Fibroblast of upper back skin (primary cell): ENCODE measurements at places on chromosomes 12 and 14.

- DNase-seq: peak; percentile 14
Observed at GRCh38 chr14:67335781-67336180, 23.8 kb downstream of the ATP6V1D start.

DNA sequence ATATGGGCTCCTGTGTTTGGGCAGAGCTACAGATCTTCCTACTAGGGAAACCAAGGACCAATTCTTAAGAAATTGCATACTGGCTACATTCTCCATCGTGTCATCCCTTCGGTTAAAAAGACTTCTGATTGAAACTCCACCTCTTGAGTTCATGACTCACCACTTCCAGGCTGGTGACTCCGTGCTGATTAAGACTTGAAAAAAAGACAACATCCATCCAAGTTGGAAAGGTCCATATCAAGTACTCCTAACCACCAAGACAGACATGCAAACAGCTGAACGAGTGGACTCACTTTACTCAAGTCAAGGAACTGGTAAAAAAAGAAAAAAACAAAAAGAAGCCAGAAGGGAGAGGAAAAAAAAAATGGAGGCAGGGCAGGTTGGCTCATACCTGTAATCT is 63.4 kb downstream of the APOBEC1 start:
- peak; percentile 36 for DNase-seq

DNA sequence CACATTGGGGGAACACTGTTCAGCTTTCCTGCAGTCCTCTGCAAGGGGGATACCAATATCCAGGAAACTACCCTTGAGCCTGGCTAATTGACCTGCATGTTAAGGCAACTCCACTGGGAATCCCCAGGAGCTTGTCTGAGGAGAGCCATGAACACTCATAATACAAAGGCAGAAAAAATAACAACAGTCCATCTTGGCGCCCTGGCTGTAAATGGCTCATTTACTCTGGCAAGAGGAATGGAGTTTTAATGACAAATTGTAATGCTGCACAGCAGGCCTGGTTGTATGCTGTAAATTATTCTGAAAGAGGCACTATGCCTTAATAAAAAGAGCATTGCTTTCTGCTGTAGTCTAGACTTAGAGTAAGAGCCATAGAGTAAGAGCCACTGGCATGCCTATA is 58.3 kb downstream of the SLC8A3 start:
- DNase-seq: no peak

GRCh38 chr12:65858831-65859230 is 34.5 kb downstream of the HMGA2 start:
- peak; percentile 46 for DNase-seq

DNA sequence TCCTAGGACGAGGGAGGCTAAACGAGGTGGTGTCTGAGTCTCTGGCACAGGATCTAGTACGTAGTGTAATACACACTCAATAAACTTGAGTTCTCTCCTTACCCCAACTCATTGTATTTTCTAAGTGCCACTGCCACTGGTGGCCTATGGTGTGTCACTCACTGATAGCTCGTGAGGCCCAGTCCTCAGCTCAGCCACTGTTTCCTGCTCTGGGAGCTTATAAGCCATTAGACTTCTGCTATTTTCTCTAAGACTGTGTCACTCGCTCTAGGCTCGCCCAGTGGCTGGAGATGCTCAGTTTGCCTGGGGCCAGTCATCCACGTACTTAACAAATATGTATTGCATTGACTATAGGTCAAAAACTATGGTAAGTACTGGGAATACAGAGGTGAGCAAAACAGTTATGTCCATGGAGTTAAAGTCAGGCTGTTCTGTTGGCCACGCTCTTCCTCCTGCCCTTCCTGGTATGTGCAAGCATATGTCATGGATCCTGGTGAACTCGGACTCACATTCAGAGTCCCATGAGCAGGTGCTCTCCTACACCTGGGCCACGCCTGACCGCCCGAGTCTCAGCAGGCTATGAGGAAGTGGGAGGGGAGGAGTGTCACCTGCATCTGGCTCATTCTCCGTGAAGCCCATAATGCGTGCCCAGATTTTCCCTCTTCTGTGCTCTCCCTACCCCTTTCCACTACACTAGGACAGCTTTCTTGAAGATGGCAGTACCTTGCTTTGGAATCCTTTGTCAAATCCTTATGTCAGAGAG is 41.6 kb downstream of the DEGS2 start:
- DNase-seq: no peak

DNA sequence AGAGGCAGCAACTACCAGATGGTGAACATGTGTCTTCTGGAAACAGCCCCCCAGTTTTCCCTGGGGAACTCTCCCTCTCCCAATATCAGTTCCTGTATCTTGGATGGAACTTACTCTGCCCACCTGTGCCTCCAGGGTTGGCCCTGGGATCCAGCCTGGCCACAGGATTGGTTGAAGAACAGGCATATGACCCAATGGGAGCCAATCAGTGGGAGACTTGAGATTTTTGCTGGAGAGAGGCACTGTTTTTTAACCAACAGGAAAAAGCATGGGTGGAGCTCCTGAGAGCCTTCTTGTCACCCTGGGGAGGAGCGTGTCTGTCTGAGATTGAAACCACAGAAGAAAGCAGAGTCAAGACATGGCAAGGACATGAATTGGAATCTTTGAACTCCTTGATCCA is 33.6 kb upstream of the COX6A1 start:
- no peak for DNase-seq

GRCh38 chr12:83473408-83474095 is 786.8 kb downstream of the TMTC2 start:
- peak; percentile 42 for DNase-seq

DNA sequence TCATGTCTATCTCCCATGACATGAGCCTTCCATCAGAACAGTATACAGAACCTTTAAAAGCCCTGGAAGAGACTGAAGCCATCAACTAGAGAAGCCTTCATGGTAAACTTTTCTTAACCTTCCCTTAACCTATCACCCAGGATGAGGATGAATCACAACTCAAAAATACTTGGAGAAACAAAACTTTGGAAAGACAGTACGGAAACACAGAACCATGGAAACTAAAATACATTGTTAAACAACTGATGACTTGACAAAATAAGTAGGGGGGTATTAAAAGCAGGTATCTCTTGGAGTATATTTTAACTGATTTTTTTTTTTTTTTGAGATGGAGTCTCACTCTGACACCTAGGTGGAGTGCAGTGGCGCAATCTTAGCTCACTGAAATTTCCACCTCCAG is 8.7 kb downstream of the TM7SF3 start:
- DNase-seq: no peak

- no peak for DNase-seq
Observed at GRCh38 chr12:44531320-44531971, 344.7 kb downstream of the NELL2 start.

DNA sequence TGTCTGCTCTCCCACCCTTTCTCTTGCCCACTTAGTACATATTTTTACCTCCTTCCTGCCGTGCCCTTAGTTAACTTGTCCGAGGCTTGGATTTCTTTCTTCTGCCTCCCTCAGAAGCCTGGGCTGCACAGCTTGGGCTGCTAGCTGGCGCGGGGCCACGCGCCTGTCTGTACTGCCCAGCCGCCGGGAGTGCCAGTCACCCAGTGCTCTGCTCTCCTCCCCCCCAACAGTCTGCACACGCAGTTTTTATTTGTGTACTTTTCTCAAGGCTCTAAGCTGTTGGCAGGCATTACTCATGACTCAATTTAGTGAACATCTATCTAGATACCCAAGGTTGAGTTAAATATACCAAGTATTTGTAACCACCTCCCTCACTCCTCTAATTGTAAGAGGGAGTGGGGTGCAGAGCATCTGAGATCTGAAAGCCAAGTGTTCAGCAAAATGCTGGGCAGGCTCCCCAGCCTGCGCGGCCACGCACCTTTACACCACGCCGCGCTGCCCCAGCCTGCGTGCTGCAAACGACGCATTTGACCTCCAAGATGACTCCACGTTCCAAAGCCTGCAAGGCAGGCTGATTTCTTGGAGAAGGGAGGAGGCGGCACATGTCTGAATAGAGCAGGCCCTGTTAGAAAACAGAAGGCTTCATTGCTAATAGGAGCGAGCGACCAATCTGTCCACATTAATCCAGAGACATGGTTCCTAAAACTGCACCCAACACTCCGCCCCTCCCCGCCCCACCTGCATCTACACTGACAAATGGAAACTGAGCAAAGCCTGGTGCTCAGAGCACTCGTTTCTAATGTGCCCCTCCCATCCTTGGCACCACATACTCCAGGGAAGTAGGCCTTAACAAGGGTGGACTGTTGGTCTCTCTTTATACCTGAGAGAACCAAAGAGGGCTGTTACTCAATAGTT is 18.2 kb upstream of the CACNA2D4 start:
- DNase-seq: peak; percentile 33

- DNase-seq: peak; percentile 18
Observed at GRCh38 chr12:104422441-104422840, 34.3 kb upstream of the CHST11 start.

DNA sequence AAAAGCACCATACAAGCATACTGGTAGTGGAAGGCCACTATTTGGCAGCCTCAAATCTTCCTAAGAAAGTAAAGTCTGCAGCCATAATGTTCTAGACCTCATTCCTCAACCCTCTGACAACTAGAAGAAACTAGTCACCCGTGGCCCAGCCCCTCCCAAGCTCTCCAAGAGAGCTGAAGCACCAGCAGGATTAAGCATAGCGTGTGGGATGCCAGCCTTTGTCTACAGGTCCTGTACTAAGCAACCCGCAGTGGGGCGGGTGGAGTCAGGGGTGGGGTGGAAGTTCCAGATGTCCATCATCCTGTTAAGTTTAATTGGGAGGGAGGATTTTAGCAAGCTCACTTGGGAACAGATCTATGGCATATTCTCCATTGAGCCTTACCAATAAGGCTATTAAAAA is 14.2 kb downstream of the SLC11A2 start:
- DNase-seq: no peak

GRCh38 chr12:99567072-99567471 is 80.5 kb upstream of the GARIN6 start:
- DNase-seq: no peak

GRCh38 chr12:82948491-82948890 is 261.8 kb downstream of the TMTC2 start:
- DNase-seq: no peak

- DNase-seq: no peak
Observed at GRCh38 chr14:102510616-102511520, 1.3 kb upstream of the ANKRD9 start.

- no peak for DNase-seq
Observed at GRCh38 chr14:88682495-88683114, 110.1 kb downstream of the EML5 start.

GRCh38 chr14:54567639-54568561 is 972 bp downstream of the SAMD4A start:
- peak; percentile 49 for DNase-seq

DNA sequence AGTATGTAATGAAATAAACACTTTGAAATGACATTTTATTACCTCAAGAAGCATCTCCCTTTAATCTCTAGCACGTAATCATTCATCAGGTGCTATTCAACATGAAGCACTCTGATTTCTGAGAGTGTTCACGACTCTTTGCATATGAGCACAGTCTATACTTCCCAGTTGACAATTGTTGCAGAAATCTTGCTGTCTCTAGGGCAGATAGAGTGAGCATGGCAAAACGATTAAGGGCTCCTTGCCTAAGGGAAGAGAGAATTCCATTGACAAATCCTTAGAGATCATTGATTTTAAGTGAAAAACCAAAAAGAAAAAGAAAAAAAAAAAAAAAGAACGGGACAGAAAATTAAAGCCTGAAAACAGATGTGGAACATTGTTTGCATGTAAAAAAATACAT is 107.6 kb downstream of the C12orf50 start:
- no peak for DNase-seq

DNA sequence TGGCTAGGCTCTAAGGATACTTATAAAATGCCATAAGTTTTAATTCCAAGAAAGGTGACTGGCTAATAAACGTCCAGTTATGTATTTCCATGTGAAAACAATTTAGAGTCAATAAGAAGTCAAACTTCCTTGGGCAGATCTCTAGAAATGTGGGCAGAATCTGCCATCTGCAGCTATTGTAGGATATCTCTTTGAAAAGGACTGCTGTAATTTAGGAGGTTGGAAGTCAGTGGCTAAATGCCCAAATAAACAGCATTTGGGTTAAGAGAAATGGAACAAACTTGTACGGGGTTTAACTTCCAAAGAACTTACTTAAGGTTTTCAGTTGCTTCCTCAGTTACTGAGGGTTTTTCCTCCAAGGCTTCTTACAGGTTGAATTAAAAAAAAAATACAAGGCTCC is 121.6 kb downstream of the FIGNL2 start:
- peak; percentile 7 for DNase-seq

DNA sequence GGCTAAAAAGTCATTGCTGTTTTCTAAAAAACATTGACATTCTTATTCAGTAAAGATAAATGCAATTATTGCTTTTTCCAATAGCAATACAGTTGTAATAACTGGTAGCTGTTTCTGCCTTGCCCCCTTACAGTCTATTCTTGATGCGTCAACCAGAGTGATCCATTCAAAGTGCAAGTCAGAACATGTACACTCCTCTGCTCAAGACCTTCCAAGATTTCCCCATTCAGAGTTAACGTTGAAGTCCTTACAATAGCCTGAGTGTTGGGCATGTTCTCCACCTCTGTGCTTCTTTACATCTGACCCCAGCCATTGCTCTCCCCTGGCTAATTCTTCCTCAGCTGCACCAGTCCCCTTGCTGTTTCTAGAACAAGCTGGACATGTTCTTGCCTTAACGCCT is 24.3 kb downstream of the VRK1 start:
- DNase-seq: no peak

DNA sequence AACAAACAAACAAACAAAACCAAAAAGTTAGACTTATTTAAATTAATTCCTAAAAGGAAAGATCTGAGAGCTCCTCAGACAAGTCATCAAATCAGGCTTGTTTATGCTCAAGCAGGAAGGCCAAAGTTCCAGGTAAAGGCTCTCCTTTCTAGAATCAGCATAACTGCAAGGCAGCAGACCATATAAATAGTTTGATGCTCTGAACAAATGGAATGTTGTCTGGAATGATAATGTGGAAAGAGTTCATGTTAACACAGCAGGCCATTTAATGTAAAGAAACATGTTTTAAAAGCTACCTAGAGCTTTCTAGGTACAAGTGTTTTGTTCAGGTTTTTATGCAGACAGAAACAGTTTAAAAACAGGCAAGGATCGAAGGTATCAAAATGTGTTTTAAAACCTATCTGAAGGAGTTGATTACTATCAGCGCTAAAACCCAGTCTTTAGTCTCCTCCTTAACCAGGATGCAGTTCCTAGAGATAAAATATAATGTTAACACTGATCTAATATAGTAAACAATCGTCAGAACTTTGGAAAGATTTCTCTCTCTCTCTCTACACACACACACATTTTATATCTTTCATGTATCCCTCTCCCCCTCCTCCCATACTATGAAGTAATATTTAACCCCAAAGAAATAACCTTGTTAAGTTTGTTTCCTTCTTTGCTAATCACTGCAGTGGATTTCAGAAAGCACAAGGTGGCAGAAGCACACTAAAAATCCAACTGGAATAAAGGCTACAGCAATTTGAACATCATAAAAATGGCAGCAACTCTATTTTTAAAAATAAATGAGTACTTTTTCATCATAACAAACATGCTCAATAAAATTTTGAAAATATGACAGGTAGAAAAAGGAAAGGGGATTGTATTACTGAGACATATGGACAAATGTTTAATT is 135.5 kb downstream of the PAWR start:
- peak; percentile 59 for DNase-seq
